HFFc6 (cell line): ENCODE measurements at places on chromosomes 5 and 9. TPM values are rescaled to one million over a fixed set of nuclear protein-coding genes. Genes with fewer than 3 reads are reported as not detected.

DNA sequence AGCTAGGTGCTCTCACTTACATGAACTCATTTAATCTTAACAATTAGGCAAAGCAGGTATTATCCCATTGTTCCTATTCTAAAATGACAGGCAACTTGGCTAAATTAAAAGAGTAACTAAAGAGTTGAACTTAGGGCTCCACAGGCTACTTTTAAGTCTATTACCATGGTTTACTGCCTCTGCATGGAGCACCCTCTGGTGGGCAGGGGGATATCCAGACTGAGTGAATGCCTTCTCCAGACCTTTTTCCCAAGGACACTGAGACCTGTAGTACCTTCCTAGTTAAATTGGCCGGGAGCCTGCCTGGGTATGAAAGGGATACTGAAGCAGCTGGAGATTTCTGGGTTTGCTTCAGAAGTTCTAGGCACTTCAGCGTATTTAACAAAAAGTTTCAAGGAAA is 238.1 kb downstream of the ELAVL2 start:
- no peak overlapping the region for H3K27ac ChIP-seq
- no peaks in the 10 kb centered on the region for H3K4me1 ChIP-seq
- H3K4me3 ChIP-seq, result no peak overlapping the region

- DNase-seq, result peak; percentile 18
- H3K27ac ChIP-seq, result no peak overlapping the region; the same call in 1 of the 2 replicates
- H3K27me3 ChIP-seq, result no peaks in the 10 kb centered on the region
- peaks cover 4% of the 10 kb centered on the region; the same call in 1 of the 2 replicates for H3K36me3 ChIP-seq
- H3K4me1 ChIP-seq, result peaks cover 9% of the 10 kb centered on the region; the same call in 1 of the 2 replicates
These were observed 43.0 kb downstream of the PARP8 start for GRCh38 chr5:50709471-50709870.

DNA sequence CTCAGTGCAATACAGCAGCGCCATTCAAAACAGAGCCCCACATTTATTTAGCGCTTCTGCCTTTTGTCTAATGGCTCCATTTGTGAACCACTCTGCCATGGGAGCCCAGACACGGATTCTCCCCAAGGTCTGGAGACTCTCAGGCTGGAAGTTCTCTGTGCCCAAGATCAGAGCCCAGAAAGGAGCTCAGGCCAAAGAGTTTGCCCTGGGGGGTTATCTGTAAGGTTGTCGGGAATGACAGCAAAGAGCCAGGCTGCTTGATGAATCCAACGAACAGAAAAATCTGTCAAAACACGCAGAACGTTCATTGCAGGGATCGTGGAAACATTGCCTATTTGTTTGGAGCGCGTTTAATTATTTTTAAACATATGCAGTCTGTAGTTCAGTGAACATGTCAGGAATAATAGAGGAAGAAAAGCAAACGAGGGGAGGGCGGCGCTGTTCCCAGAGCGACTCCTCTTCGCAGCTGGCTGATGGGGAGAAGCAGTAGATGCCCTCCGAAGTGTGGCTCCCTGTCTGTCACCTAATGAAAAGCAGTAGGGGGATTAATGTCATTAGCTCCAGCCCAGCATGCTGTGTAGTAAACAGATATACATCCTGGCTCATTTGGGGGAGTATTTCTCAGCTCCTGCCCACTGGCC is 464.9 kb upstream of the MPDZ start:
- no peaks in the 10 kb centered on the region for H3K27me3 ChIP-seq
- DNase-seq, result no peak
- H3K27ac ChIP-seq, result no peak overlapping the region
- 0 out of 2 replicates have a peak, but pooled peaks cover 6% of the 10 kb centered on the region for H3K36me3 ChIP-seq
- H3K4me3 ChIP-seq, result no peak overlapping the region

DNA sequence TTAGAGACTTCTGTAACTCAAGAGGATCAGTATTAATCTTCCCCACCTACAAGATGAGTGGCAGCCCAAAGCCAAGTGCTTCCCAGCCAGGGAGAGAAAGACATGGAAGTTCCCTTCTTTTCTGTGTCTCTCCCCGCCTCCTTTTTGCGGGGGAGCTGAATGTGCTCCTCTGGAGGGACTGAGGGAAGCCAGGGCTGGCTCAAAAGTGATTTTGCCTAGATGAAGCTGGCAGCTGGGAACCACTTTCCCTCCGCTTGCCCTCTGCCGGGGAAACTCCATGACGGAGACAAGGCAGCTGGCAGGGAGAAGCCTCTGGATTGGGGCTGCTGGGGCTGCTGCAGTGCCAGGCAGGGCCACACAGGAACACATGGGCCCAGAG is 24.4 kb downstream of the EGR1 start:
- H3K4me3 ChIP-seq, result no peak overlapping the region
- no peaks in the 10 kb centered on the region; the same call in 1 of the 2 replicates for H3K27me3 ChIP-seq
- H3K4me1 ChIP-seq, result peaks cover 35% of the 10 kb centered on the region
- no peaks in the 10 kb centered on the region for H3K36me3 ChIP-seq
- DNase-seq, result no peak
- H3K27ac ChIP-seq, result no peak overlapping the region

DNA sequence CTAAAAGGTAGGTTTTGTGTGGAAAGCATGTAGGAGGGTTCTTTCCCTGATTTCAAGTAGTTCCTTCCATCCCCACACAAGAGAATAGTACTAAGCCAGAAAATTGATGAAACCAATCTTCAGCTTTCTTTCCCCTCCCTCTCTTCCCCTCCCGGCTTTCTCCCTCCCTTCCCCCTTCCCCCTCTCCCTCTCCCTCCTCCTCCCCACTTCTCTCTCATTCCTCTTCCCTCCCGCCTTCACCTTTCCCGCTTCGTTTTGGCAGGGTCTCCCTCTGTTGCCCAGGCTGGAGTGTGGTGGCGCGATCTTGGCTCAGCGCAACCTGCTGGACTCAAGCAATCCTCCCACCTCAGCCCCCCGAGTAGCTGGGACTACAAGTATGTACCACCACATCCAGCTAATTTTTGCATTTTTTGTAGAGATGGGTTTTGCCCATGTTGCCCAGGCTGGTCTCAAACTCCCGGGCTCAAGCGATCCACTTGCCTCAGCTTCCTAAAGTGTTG is 85.8 kb downstream of the ZCCHC7 start:
- H3K4me1 ChIP-seq, result peaks cover 27% of the 10 kb centered on the region
- no peak for DNase-seq
- peaks cover 2% of the 10 kb centered on the region; the same call in 1 of the 2 replicates for H3K27me3 ChIP-seq
- H3K36me3 ChIP-seq, result peaks cover 23% of the 10 kb centered on the region
- no peak overlapping the region for H3K4me3 ChIP-seq

Gene TMC1
- total RNA-seq, result 0.29 to 0.90 TPM (median 0.39 TPM) in 3 replicates

Gene FYB1
- total RNA-seq, result 0.50 to 1.4 TPM (median 1.1 TPM) in 3 replicates

Gene IFNA21
- total RNA-seq, result not detected in 3 replicates

Gene C5orf46
- total RNA-seq, result not detected in 2 replicates

Gene MACROH2A1
- total RNA-seq, result 116 to 139 TPM (median 130 TPM) in 3 replicates

Gene PTPN3
- total RNA-seq, result not detected in 3 replicates

Gene PIP5KL1
- total RNA-seq, result 1.7 and 2.2 TPM in 2 replicates
